HepG2 (cell line): ENCODE measurements at places on chromosomes 5 and 9. TPM values are rescaled to one million over a fixed set of nuclear protein-coding genes. Genes with fewer than 3 reads are reported as not detected.

- H3K4me3 ChIP-seq: no peak overlapping the region
- DNase-seq: no peak
- no peaks in the 10 kb centered on the region for H3K27me3 ChIP-seq
- H3K4me1 ChIP-seq: no peaks in the 10 kb centered on the region
- no peak overlapping the region for H3K27ac ChIP-seq
Measured at GRCh38 chr5:82301190-82301589, 23.0 kb upstream of the RPS23 start.

- H3K4me3 ChIP-seq: no peak overlapping the region
- no peak for DNase-seq
- no peaks in the 10 kb centered on the region for H3K4me1 ChIP-seq
Measured at GRCh38 chr9:136829412-136829811, 12.9 kb upstream of the AJM1 start.

- H3K27me3 ChIP-seq: no peaks in the 10 kb centered on the region
- DNase-seq: no peak
- no peaks in the 10 kb centered on the region for H3K4me1 ChIP-seq
- H3K36me3 ChIP-seq: no peaks in the 10 kb centered on the region
- no peak overlapping the region for H3K27ac ChIP-seq
Measured at GRCh38 chr5:137710086-137710485, 25.8 kb downstream of the KLHL3 start.

DNA sequence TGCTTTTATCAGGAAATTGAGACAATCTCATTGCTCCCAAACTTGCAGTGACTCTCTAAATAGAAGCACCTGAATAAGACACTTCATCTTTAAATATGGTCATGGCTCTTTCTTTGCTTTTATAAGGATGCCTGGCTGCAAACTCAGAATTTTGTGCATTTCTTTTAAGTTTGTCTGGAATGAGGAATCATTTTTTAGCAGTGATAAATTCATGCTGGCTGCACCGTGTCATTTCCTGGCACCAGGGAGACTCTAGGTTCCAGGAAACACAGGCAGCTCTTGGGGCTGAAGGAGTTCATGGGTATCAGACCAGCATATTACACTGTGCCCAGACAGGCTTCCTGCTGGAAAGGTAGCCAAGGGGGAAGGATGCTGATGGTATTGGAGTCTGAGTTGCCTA lies 109.9 kb downstream of the NUDT12 start:
- no peaks in the 10 kb centered on the region for H3K36me3 ChIP-seq
- no peaks in the 10 kb centered on the region for H3K4me1 ChIP-seq
- no peak overlapping the region for H3K27ac ChIP-seq
- H3K4me3 ChIP-seq: no peak overlapping the region

DNA sequence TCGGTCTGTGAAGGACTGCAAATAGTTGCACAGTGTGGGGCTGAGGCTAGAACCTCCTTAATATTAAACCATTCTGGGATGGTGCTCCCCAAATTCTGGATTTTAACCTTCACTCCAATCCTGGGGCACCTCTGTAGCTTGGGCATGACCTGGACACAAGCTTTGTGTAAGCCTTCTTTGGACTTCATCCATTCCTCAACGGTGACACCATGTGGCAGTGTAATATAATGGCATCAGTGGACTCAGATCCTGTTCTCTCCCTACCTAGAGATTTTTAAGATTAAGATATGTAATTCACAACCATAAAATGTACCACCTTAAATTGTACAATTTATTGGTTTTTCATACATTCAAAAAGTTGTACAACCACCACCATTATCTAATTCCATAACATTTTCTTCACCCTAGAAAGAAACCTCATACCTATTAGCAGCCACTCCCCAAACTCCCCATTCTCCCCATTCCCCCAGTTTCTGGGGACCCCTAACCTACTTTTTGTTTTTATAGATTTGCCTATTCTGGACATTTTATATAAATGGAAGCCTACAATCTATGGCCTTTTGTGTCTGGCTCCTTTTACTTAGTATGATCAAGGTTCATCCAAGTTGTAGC lies 4.8 kb upstream of the PLGRKT start:
- no peaks in the 10 kb centered on the region for H3K36me3 ChIP-seq
- peaks cover 9% of the 10 kb centered on the region for H3K4me1 ChIP-seq
- H3K4me3 ChIP-seq: no peak overlapping the region
- no peak overlapping the region for H3K27ac ChIP-seq
- peak; percentile 57 for DNase-seq
- H3K27me3 ChIP-seq: no peaks in the 10 kb centered on the region

DNA sequence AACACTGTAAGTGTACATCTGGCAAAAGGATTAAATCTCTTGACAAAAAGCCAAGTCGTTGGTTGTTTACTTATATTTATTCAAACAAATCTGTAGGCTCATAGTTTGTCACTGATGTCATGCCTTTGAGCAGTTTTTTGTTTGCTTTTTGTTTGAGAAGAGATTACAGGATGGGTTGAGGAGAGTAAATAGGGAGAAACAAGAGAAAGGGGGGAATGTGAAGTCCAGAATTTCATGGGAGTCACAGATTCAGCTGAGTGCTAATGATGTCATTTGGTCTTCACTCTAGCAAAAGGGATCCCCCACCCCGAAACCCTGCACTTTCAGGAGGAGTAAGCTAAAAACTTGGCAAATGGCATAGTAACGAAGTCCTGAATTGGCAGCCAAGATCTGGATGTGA lies 337.4 kb downstream of the GLIS3 start:
- no peak overlapping the region for H3K27ac ChIP-seq
- DNase-seq: peak; percentile 80
- no peaks in the 10 kb centered on the region for H3K36me3 ChIP-seq
- no peaks in the 10 kb centered on the region for H3K27me3 ChIP-seq

DNA sequence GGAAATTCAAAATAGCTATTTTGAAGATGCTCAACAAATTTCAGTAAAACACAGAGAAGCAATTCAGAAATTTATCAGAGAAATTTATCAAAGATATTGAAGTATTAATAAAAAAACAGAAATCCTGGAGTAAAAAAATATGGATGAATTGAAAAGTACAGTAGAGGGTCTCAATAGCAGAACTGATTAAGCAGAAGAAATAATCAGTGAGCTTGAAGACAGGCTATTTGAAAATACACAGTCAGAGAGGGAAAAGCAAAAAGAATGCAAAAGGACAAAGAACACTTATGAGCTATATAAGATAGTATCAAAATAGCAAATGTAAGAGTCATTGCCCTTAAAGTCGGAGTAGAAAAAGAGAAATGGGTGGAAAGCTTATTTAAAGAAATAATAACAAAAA lies 107.9 kb upstream of the PPP2R2B start:
- H3K27me3 ChIP-seq: no peaks in the 10 kb centered on the region; the same call in 1 of the 2 replicates
- no peak for DNase-seq

GRCh38 chr9:124411514-124412227 lies 3.6 kb downstream of the PSMB7 start:
- no peak overlapping the region for H3K4me3 ChIP-seq
- DNase-seq: no peak
- H3K27ac ChIP-seq: no peak overlapping the region

PCDHA9 gene
- polyA plus RNA-seq: 0.03 and 0.04 TPM in 2 replicates

- H3K4me3 ChIP-seq: peak overlapping the region; percentile 87
- peak overlapping the region; percentile 76 for H3K27ac ChIP-seq
- H3K27me3 ChIP-seq: no peaks in the 10 kb centered on the region
- H3K4me1 ChIP-seq: peaks cover 39% of the 10 kb centered on the region
- peak; percentile 55 for DNase-seq
Measured at GRCh38 chr9:111597852-111598732, 1.4 kb downstream of the PTGR1 start.

GRCh38 chr9:91896513-91897121 lies 53.4 kb downstream of the ROR2 start:
- no peak for DNase-seq
- H3K27ac ChIP-seq: no peak overlapping the region
- H3K4me3 ChIP-seq: no peak overlapping the region
- H3K36me3 ChIP-seq: no peaks in the 10 kb centered on the region
- peaks cover 8% of the 10 kb centered on the region; the same call in 1 of the 3 replicates for H3K27me3 ChIP-seq

GRCh38 chr9:7196467-7196866 lies 438.7 kb downstream of the KDM4C start:
- no peak overlapping the region for H3K4me3 ChIP-seq
- no peak for DNase-seq
- H3K36me3 ChIP-seq: no peaks in the 10 kb centered on the region
- no peaks in the 10 kb centered on the region for H3K27me3 ChIP-seq
- no peaks in the 10 kb centered on the region for H3K4me1 ChIP-seq
- no peak overlapping the region for H3K27ac ChIP-seq

LVRN gene
- 0.20 and 0.44 TPM in 2 replicates for polyA plus RNA-seq

ADGRD2 gene
- polyA plus RNA-seq: not detected in 2 replicates

- no peak overlapping the region for H3K4me3 ChIP-seq
- H3K27ac ChIP-seq: no peak overlapping the region
- no peaks in the 10 kb centered on the region; the same call in 1 of the 2 replicates for H3K27me3 ChIP-seq
- DNase-seq: no peak
- H3K36me3 ChIP-seq: no peaks in the 10 kb centered on the region
- H3K4me1 ChIP-seq: no peaks in the 10 kb centered on the region
Measured at GRCh38 chr5:359301-359897, 37.9 kb downstream of the AHRR start.

PCA3 gene
- polyA plus RNA-seq: not detected in 2 replicates

LAMC3 gene
- polyA plus RNA-seq: 0.57 TPM in 2 replicates

DNA sequence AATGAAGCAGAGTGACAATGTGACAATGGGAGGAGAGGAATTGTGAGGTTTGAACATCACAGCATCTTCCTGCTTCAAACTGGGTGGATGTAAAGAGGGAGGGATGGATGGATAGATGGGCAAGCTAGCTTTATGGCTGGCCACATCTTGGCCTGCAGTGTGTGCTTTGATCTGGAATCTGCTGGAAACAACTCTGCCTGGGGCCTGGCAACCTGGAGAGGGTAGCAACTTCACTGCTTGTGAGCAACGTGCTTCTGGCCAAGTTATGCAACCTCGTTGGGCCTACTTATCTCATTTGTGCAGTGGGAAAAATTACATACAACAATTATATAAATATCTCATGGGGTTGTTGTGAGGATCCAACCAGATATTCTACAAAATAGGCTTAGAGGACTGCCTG lies 5.3 kb downstream of the IL9 start:
- no peak overlapping the region for H3K4me3 ChIP-seq
- no peaks in the 10 kb centered on the region for H3K36me3 ChIP-seq
- no peak for DNase-seq
- H3K4me1 ChIP-seq: peaks cover 23% of the 10 kb centered on the region
- no peaks in the 10 kb centered on the region; the same call in 1 of the 2 replicates for H3K27me3 ChIP-seq

- no peaks in the 10 kb centered on the region; the same call in 1 of the 2 replicates for H3K27me3 ChIP-seq
- no peaks in the 10 kb centered on the region for H3K36me3 ChIP-seq
- no peak for DNase-seq
- H3K4me1 ChIP-seq: no peaks in the 10 kb centered on the region
- H3K27ac ChIP-seq: no peak overlapping the region
Measured at GRCh38 chr5:37896159-37896558, 56.3 kb upstream of the GDNF start.

PCDHGB4 gene
- 1.7 and 2.1 TPM in 2 replicates for polyA plus RNA-seq

JAKMIP2 gene
- 0.04 TPM in 2 replicates for polyA plus RNA-seq

DNA sequence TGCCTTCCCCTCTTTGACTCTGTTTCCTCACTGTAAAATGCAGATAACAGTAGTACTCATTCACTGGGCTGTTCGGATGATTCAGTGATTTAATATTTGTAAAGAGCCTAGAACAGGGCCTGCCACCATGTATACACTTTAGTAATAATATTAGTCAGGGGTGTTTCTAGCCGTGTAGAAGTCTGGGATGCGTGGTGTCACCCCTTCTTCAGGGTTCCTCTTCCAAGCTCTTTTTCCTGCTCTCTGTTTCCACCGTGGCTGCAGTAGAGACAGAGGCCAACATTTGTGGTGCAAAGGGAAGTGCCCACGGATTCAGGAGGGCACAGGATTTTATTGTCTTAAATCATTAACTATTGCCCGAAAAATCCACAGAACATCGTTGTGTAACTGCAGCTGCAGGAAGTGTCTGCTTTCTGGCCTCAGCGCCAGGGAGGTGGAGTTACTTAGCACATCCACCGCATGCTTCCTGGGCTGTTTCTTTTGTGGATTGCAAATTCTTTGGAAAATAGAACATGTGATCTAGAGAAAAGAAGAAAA lies 61.7 kb downstream of the TRIO start:
- H3K4me3 ChIP-seq: peak overlapping the region; percentile 34
- H3K27me3 ChIP-seq: no peaks in the 10 kb centered on the region
- peak overlapping the region; percentile 60 for H3K27ac ChIP-seq
- DNase-seq: peak; percentile 64
- no peaks in the 10 kb centered on the region for H3K36me3 ChIP-seq

DNA sequence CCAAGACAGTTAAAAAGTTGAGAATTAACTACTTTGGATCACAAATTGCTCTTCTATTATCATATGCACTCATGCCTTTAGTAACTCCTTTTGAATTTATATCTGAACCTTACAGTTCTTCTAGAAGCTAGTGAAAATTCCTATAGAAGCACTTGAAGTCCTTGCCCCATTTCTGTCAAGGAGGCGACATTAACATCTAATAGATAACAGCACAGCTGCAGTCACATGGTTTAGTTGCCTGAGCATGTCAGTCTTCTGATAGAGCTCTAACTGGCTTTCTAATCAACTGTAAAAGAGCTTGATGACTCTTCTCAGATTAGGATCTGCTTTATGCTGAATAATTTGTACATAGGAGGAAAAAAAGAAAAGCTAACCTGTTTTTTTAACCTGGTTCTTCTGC lies 9.0 kb downstream of the RFESD start:
- no peaks in the 10 kb centered on the region for H3K4me1 ChIP-seq
- H3K36me3 ChIP-seq: no peaks in the 10 kb centered on the region
- H3K27me3 ChIP-seq: no peaks in the 10 kb centered on the region
- no peak for DNase-seq
- H3K27ac ChIP-seq: no peak overlapping the region

- DNase-seq: peak; percentile 55
- no peaks in the 10 kb centered on the region for H3K4me1 ChIP-seq
- H3K36me3 ChIP-seq: no peaks in the 10 kb centered on the region
- peak overlapping the region; percentile 38; the same call in 1 of the 2 replicates for H3K4me3 ChIP-seq
- no peaks in the 10 kb centered on the region for H3K27me3 ChIP-seq
Measured at GRCh38 chr5:36079200-36079781, 12.6 kb upstream of the UGT3A2 start.

MEIKIN gene
- polyA plus RNA-seq: not detected in 2 replicates

- no peaks in the 10 kb centered on the region for H3K27me3 ChIP-seq
- H3K4me3 ChIP-seq: peak overlapping the region; percentile 12; the same call in 1 of the 2 replicates
- no peak overlapping the region for H3K27ac ChIP-seq
- no peak for DNase-seq
Measured at GRCh38 chr9:33044162-33044673, 19.1 kb downstream of the DNAJA1 start.

GRCh38 chr5:58363461-58364249 lies 96.2 kb downstream of the PLK2 start:
- H3K36me3 ChIP-seq: no peaks in the 10 kb centered on the region
- DNase-seq: no peak
- no peaks in the 10 kb centered on the region for H3K4me1 ChIP-seq
- H3K4me3 ChIP-seq: no peak overlapping the region

CDKN2B gene
- 1.5 and 2.3 TPM in 2 replicates for polyA plus RNA-seq

PCDHB6 gene
- 0.01 TPM in 1 of 2 replicates, not detected in the other for polyA plus RNA-seq

GRCh38 chr5:115549154-115549553 lies 4.6 kb upstream of the FEM1C start:
- no peak overlapping the region for H3K4me3 ChIP-seq
- H3K4me1 ChIP-seq: peaks cover 13% of the 10 kb centered on the region
- DNase-seq: peak; percentile 45
- no peaks in the 10 kb centered on the region for H3K36me3 ChIP-seq
- H3K27ac ChIP-seq: no peak overlapping the region
- H3K27me3 ChIP-seq: peaks cover 7% of the 10 kb centered on the region; the same call in 1 of the 3 replicates

SOWAHA gene
- 0.82 and 0.95 TPM in 2 replicates for polyA plus RNA-seq
